ENCODE measurements at places on chromosomes 1 and 21.

DNA sequence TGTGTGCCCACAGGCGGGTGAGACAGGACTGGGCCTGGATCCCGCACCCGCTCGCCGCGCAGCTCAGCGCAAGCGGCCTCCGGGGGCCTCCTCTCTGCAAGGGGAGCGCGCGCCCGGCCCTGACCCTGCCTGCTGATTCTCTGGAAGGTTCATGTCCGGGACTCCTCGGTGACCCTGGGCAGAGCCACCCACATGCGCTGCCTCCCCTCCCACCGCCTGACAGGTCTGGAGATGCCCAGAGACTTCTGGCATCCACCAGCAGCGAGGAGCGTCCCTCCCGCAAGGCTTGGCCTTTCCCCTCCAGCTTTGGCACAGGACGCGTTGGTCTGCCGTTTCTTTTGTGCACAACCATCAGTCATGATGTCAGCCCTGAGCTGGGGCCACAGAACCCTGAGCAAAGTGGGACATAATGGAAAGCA, 42.0 kb upstream of the COL6A2 start:
- no peak for DNase-seq

- no peak for DNase-seq
Observed at GRCh38 chr1:27973771-27974416, 14.1 kb downstream of the XKR8 start.

DNA sequence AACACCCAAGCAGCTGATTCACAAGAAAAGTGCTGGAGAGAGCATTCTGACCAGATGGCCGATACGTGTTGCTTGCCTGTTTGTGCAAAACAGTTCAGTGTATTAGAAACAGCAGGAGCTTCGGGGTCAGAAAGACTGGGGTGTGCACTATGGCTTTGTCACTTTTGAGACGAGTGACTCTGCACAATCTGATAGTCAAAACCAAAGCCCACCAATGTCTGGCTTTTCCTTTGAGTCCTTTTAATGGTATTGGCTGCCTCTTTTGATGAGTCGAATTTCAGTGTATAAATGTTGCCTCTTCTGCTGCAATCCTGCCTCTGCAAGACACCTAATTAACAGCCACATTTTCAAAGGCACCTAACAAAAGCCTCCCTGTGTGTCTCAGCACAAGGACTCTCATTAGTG, 444.6 kb downstream of the AJAP1 start:
- DNase-seq, result no peak

DNA sequence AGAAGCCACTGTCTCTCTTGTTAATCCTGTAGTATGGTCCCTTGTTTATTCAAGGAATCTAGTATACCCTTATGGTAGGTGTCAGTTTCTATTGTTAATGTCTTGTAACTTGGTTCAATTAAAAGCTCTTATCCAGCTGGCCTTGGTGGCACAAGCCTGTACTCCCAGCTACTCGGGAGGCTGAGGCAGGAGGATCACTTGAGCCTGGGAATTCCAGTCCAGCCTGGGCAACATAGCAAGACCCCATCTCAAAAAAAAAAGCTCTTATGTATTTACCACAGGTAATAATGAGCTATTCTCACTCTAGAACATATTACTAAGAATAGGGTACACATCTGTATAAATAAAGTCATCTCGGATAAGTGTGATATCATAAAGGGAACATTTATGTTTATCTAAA, 46.5 kb downstream of the TMEM200B start:
- no peak for DNase-seq

DNA sequence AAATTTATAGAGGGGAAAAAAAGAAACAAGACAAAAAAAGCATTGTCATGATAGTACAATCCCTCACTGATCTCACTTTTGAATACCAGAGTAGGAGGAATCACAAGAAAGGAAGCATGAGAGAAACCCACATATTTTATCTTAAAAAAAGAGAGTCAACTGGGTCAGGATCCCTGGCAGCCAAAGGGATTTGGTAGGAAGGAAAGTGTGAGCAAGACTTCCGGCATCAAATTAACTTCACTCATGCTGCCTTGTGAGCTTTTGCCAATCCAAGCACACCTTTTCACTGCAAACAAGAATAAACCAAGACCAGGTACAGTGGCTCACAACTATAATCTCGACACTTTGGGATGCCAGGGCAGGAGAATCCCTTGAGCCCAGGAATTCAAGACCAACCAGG, 53.1 kb downstream of the SLC9C2 start:
- DNase-seq, result no peak

DNA sequence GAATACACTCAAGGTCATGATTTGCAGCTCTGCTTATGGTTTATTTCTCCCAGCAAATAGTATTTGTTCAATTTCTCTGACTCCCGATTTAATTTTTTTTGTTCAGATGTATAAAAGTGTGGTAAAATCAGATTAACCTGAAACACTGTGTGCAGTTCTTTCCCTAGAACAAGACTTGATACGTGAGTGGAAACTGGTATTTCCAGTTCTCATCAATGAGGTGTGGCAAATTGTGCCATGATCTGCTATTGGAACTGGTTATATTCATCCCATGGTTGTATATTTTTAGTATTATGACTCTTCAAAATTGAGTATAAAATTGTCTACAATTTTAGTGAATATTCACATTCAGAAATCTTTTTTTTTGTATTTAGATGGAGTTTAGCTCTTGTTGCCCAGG, 76.8 kb upstream of the IVNS1ABP start:
- no peak for DNase-seq

DNA sequence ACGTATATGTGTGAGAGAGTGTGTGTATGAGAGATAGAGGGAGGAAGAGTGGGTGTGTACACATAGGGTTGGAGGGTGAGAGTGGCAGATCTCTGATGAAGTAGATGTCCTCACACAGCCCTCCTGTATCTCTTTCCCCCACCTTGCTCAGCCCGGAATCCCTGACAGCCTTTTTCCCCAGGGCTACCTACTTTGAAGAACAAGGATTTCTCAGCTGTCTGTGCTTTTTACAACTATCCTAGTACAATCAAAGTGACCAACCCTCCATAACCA, 29.1 kb upstream of the CADM3 start:
- DNase-seq, result no peak

DNA sequence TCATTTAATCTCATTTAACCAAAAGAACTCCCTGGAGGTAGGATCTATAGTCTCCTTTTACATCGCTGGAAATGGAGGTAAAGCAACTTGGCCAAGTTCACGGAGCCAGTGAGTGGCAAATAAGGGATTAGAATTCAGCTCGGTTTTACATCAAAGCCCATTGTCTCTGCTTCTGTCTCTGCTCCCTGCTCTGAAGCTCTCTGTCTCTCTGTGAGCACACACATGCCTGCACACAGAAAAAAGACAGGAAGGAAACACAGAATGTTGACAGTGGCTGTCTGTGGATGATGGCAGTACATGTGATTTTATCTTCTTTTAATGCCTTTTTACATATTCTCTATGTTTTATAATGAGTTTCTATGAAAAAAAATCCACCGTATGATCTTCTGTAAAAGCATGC, 8.9 kb upstream of the DHRS3 start:
- no peak for DNase-seq

- DNase-seq, result no peak
Observed at GRCh38 chr1:81833722-81834121, 33.0 kb downstream of the ADGRL2 start.

DNA sequence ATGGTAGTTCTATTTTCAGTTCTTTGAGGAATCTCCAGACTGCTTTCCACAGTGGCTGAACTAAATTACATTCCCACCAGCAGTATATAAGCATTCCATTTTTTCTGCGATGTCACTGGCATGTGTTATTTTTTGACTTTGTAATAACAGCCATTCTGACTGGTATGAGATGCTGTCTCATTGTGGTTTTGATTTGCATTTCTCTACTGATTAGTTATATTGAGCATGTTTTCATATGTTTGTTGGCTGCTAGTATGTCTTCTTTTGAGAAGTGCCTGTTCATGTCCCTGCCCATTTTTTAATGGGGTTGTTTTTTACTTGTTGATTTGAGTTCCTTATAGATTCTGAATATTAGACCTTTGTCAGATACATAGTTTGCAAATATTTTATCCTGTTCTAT, 87.9 kb downstream of the RPS6KC1 start:
- peak; percentile 62 for DNase-seq

GRCh38 chr1:14263671-14264070, 334.8 kb upstream of the KAZN start:
- DNase-seq, result no peak

GRCh38 chr1:184605941-184606340, 148.7 kb downstream of the EDEM3 start:
- no peak for DNase-seq

DNA sequence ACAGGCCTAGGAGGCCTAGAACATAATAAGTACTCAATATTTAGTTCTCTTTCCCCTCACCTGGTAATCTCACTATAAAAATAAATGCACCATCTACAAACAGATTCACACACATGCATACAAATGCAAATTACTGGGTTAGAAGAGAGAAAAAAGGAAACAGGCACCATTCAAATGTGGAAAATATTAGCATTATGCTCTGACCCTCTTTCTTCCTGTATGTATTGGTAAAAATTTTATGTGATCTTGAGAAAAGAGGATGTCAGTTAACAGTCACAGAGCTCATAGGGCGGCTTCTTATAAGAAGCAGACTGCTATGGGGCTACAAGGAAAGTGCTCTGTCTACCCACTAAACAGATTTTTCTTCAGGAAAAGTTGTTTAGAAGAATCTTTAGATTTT, 565.4 kb downstream of the LMO4 start:
- no peak for DNase-seq

DNA sequence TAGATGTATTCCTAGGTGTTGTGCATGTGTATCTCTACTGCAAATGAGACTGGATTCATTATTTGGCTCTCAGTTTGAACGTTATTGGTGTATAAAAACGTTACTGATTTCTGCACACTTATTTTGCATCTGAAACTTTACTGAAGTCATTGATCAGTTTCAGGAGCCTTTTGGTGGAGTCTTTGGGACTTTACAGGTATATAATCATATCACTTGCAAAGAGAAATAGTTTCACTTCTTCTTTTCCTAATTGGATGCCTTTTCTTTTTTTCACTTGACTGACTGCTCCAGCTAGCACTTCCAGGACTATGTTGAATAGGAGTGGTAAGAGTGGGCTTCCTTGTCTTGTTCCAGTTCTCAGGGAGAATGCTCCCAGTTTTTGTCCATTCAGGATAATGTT, 252.2 kb downstream of the SMYD3 start:
- no peak for DNase-seq

GRCh38 chr1:175158170-175158591, 34.4 kb downstream of the KIAA0040 start:
- DNase-seq, result no peak

DNA sequence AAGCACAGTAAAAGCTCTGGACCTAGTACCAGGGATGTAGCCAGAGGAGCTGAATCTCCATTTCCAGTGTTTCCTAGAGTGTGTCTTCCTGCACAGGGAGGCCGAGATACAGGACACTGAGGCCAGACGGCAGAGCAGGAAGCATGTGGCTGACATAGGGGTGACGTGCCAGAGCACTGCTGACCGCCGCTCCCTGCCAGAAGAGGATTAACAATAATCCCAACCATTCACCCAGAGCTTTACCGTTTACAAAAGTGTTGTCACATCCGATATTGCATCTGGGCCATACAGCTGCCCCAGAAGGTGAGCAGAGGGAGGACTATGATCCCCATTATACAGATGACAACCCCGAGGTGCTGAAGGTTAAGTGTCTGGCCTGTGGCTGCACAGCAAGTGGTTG, 5.8 kb upstream of the CLDN19 start:
- DNase-seq, result no peak

DNA sequence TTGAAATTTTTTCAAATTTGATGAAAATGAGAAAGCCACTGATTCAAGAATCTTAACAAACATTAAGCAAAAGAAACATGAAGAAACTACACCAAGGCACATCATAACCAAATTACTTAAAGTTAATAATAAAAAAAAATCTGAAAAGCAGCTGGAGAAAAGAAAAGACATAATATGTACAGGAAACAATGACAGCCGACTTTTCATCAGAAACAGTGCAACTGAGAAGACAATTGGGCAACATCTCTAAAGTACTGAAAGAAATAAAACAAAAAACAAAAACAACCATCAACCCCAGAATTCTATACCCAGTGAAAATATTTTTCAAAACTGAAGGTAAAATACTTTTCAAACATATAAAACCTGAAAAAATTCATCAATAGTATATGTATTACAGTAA, 73.8 kb upstream of the DMRTA2 start:
- DNase-seq, result no peak

- DNase-seq, result no peak
Observed at GRCh38 chr1:220031287-220031686, 15.0 kb downstream of the EPRS1 start.

GRCh38 chr1:15243275-15244043, 3.6 kb upstream of the FHAD1 start:
- DNase-seq, result no peak

- DNase-seq, result peak; percentile 90
Observed at GRCh38 chr21:43345746-43346409, 81.1 kb downstream of the SIK1 start.

GRCh38 chr1:238191170-238191569, 300.4 kb upstream of the ZP4 start:
- DNase-seq, result no peak

Data from choroid plexus epithelial cell (primary cell).